ENCODE measurements at places on chromosomes 7 and 10.

DNA sequence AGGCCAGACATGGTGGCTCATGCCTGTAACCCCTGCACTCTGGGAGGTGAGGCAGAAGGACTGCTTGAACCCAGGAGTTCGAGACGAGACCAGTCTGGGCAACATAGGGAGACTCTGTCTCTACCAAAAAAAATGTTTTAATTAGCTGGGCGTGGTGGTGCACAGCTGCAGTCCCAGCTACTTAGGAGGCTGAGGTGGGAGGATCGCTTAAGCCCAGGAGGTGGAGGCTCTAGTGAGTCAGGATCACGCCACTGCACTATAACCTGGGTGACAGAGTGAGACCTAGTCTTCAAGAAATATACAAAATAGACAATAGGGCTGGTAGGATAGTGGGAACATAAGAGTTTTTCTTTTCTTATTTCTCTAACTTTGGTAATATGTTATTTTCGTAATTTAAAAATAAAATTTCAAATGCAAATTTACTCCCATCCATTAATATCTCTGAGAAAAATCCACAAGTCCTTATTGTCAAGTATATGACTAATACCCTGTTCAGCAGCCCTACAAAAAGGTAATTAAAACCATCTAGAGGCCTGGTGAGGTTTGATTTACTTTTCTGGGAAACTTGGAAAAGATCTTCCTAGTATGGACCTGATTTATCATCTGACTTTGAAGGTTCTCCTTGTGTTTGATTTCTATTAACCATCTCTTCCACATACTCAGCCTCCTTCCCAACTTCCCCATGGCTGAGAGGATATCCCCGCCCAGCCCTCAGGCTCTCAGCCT lies 50.0 kb downstream of the CREB3L2 start:
- no peak for DNase-seq

DNA sequence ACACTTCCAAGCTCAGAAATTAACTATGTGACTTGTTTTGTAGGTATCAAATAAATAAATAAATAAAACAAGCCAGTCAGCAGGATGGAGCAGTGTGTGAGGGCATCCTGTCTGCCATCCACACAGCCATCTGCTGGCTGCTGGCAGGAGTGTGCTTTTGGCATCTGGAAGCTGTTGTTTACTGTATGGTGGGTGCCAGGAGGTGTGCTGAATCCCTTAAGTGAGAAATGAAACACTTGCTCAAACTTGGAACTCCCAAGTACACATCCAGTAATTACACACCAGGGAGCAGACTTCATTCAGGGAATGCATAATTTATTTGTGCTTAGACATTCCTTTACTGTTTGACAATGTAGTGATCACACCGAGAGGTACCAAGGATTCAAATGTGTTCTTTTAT lies 16.9 kb upstream of the TAX1BP1 start:
- no peak for DNase-seq

DNA sequence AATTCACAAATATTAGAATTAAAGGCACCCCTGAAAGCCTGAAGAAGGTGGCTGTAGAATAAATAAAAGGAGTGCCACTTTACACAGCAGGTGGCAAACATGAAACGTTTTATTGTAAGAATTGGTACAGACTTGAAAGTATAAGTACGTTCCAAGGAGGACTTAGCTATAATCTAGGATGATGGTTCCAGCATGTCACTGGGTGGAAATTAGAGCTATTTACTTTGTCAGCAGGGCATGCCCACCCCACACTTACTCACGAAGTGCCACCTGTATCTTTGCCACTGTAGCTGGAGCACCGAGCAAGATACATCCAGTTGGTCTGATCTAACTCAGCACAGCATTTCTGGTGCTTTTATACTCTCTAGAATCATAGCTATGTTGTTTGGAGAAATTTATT lies 97.8 kb downstream of the GRM8 start:
- no peak for DNase-seq

- no peak for DNase-seq
These were observed 4.1 kb downstream of the CPA1 start for GRCh38 chr7:130384371-130384801.

DNA sequence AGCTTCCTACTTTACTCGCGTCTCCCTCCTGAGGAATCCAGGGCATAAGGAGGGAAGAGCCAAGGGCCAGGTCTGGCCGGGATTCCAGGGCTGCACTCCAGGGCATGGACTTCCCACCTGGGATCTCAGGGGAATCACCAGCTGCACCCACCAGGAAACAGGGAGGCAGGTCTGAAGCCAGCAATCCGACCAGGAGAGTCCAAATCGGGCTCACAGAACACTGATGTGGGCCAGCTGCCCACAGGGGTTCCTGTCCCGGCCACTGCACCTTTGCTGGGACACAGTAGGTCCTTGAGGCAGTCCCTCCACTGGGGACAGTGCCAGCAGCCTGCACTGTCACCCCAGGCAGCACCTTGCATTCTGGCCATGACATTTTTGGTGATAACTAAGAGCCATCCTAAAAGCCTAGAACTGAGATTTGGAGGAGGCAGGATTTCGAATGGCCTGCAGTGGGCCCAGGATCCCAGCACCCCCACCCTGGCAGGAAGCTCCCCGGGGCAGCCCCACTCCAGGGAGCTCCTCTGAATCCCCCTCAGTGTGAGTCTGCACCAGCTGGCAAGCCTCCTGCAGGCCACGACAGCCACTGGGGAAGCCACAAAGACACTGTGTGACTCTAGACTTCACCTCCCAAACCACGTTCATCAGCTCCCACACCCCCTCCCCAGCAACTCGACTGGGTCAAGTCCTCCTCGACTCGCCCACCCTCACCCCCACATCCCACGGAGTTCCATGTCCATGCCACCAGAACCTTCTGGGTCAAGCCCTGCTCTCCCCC lies 71.5 kb upstream of the PPP2R2D start:
- no peak for DNase-seq

- DNase-seq: peak; percentile 49
These were observed 90.7 kb downstream of the GNAI1 start for GRCh38 chr7:80225361-80225760.

GRCh38 chr10:11533328-11533781 lies 78.1 kb downstream of the USP6NL start:
- DNase-seq: peak; percentile 70

DNA sequence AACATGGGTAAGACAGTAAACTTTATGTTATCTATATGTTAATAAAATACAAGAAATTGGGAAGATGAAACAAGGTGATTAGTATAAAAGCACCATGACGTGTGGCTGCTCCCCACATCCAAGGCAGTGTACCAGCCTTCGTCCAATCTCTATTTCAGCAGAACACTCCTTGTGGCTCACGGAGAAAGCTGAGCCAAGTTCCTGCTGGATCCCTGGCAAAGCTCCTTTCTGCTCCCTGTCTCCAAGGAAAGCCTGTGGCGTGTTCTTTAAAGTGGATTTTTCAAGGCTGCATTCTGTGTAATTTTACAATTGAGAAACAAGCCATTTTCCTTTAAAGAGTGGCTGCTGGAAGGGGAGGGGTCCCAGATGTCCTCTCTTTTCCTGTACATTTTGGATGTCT lies 467.3 kb downstream of the PTPRN2 start:
- no peak for DNase-seq

DNA sequence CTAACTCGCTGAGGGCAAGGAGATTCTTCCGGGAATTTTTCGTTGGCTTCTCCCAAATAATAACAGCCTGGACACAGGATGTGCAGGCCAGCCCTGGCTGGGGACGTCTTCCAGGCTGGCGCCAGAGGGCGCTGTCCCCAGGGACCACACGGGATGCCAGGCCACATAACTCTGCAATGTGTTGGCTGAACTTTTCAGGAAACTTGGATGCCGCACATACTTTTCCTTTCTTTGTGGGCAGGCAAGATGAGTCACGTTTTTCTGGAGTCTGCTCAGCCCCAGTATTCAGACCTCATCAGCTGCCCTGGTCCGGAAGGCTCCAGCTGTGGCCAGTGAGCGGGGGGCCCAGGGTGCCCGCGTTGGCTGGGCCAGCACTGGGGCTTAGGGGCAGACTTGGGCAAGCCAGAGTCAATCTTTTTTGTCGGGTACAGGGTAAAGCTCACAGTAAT lies 122.7 kb downstream of the PRKAG2 start:
- DNase-seq: peak; percentile 99

DNA sequence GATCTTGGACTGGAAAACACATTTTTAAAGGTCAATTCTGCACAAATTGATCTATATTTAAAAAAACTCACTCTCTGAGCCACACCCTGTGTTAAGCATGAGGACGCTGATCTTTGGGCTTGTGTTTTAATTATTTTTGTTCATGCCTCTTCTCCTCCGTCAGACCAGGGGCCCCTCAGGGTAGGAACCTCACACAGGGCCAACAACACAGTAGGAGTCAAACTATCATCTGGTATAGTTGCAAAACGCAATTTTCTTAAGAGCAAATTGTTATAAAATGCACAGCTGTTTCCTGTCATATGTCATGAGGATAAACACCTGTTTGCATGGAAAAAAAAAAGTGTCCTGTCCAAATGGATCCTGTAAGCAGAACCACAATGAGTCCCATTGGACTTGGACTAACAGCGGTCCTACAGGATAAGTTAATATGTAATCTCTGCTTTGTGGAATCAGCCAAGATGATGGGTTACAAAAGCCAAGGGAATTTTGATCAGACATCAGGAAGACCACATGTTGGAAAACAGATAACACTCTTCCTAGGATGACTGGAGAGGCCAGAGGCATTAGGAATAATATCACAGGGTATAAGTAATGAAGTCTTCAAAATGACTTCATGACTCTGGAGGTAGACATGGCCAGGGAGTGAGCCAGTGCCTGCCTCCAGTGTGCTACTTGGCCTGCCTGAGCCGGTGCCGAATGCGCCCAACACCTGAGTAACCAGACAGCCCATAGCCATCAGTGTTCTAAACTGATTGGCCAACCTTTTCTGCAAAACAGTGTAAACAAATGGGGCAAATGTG lies 184.9 kb upstream of the ADCY1 start:
- no peak for DNase-seq

- no peak for DNase-seq
These were observed 6.9 kb downstream of the PRKAR2B start for GRCh38 chr7:107051376-107051775.

GRCh38 chr7:128197589-128197988 lies 43.5 kb upstream of the LEP start:
- no peak for DNase-seq

GRCh38 chr7:7686811-7687508 lies 31.4 kb downstream of the RPA3 start:
- DNase-seq: no peak

GRCh38 chr10:23081891-23082290 lies 13.5 kb upstream of the MSRB2 start:
- peak; percentile 34 for DNase-seq

Measured in fibroblast of the aortic adventitia (primary cell).